ENCODE measurements at places on chromosomes 6 and 20.
A peak's percentile ranks its signal among the peaks of the same experiment; 100 is the strongest.

- DNase-seq, result no peak
These were observed 255.5 kb downstream of the TAF4 start for GRCh38 chr20:61810066-61810737.

- DNase-seq, result no peak
These were observed 336.2 kb downstream of the CDKAL1 start for GRCh38 chr6:20870493-20870892.

DNA sequence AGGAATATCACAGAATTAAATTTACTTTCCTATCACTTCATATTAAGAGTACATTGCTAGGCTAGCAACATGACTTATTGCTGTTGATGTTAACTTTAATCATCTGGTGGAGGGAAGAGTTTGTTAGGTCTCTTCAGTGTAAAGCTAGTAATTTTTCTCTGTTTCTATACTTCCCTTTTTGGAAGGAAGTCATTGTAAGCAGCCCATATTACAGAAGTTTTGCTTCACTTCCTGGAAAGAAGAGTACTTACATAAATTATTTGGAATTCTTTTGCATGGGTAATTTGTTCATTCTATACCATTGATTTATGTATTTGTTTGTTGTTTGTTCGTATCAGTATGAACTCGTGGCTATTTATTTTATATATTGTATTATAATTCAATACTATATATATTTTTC is 405.2 kb downstream of the RFPL4B start:
- DNase-seq, result no peak

- DNase-seq, result no peak
These were observed 94.7 kb downstream of the ANKRD6 start for GRCh38 chr6:89527634-89528033.

GRCh38 chr6:128507337-128508310 is 12.8 kb downstream of the PTPRK start:
- DNase-seq, result peak; percentile 44

- DNase-seq, result no peak
These were observed 456.6 kb downstream of the PRKN start for GRCh38 chr6:162270966-162271365.

DNA sequence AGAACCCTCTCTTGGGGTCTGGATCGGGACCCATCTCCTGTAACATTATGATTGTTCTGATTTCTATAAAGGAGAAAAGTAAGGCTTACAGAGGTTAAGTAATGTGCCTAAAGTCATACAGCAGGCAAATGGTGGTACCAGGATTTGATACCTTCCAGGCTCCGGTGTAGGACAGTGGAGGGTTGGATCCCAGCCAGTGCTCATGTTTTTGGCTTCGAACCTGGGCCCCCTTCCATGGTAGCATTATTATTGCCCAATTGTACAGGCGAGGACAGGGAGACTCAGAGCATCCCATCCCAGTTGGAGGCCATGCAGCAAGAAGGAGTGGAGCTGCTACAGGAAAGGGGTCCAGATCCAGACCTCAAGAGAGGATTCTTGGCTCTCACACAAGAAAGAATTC is 202.7 kb downstream of the TFAP2C start:
- DNase-seq, result no peak

- no peak for DNase-seq
These were observed 20.4 kb downstream of the ZUP1 start for GRCh38 chr6:116648156-116648555.

DNA sequence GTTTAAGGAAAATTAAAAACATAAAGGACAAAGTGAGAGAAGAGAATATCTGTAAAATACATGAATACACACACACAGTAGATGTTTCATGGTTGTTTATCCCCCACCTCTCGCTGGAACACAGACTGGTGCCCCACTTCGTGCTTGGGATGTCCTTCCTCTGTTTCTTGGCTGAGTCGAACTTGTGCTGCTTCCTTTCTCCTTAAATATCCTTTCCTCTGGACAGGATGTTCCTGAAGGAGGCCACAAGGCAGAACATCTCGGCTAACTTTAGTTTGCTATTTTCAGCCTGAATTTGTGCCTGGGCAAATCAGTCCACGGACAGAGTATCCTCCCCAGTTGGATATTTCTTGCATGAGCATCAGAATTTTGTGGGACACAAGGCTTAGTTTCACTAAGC is 54.7 kb upstream of the ZMYND8 start:
- no peak for DNase-seq

- no peak for DNase-seq
These were observed 160.0 kb upstream of the PLN start for GRCh38 chr6:118387921-118388701.

DNA sequence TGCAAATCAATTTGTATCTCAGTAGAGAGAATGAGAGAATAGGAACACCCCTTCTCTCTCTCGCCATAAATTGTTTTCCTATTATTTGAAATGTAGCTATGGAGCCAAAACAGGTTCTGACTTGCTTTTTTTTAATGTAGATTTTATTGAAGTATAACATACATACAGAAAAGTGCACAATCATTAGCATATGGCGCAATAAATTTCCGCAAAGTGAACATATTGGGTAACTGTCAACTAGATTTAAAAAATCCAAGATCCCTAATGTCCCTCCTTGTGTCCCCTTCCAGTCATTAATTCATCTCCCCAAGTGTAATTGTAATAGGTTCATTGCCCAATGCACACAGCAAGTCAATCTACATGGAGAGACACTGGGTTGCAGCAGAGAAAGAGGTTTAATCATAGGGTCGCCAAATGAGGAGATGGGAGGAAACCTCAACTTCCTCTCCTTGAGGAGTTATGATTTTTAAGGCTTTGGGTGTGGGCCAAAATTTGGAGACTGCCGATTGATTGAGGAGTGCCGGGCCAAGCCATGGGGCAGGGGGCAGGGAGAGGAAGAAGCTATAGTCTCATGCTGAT is 43.3 kb upstream of the TGM3 start:
- DNase-seq, result no peak

GRCh38 chr20:56765172-56766073 is 136.3 kb downstream of the TFAP2C start:
- DNase-seq, result no peak

- no peak for DNase-seq
These were observed 170.4 kb upstream of the SPTLC3 start for GRCh38 chr20:12838261-12838866.

- no peak for DNase-seq
These were observed 3.7 kb upstream of the FOXO3 start for GRCh38 chr6:108556866-108557493.

GRCh38 chr20:21393166-21393565 is 4.2 kb downstream of the NKX2-4 start:
- DNase-seq, result no peak

DNA sequence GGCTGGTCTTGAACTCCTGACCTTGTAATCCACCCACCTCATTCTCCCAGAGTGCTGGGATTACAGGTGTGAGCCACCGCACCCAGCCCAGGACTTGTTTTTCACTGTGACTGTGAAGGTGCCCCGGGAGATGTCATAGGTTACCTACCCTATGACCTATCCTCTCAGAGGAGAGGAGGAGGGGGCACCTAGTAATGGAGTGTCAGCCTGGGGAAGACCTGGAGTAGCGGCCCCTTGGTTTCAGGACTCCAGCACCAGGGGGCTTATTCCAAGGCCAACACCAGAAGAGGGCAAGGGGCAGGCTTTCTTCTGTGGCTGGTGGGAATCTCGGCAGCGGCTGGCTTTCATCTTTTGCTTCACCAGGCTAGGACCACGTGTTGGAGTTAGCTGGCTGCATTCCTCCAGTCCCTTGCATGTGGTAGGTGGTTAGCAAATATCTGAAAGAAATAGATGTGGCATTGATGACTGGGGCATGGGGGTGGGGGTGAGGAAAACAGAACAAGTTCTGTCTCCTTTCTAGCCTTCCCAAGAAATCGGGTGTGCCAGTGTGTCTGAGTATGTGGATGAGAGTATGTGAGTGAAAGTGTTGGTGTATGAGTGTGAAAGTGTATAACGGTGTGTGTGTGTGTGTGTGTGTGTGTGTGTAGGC is 7.9 kb upstream of the ITPR3 start:
- no peak for DNase-seq
